Stimulated activated CD8-positive, alpha-beta memory T cell treated with anti-CD3 and anti-CD28 coated beads, Interleukin-4, amount 100 ng/mL, for 1 hour (primary cell): ENCODE measurements at places on chromosomes 4 and X.

- DNase-seq: no peak
These were observed 19.5 kb downstream of the ZAR1 start for GRCh38 chr4:48509543-48509942.

GRCh38 chr4:10033191-10033881 lies 12.0 kb upstream of the SLC2A9 start:
- DNase-seq: no peak

DNA sequence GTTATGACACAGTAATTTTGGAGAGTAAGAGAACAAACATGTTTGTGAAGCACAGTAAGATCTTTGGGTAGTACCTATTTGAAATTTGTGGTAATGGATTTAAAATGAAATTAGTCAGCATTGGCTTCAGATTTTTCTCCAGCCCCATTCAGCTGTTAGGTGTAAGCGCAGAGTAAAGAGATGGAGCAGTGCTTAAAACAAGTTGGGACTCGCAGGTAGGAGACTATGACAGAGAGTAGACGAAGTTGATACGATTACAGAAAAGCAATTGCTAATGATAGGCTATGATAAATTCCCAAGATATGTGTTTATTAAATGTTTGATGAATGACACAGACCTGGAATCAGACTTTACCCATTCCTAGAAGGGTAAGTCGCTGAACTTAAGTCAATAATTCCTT lies 72.6 kb downstream of the CHIC2 start:
- no peak for DNase-seq

- DNase-seq: no peak
These were observed 5.0 kb downstream of the ARMCX5 start for GRCh38 chrX:102604327-102604726.
